Tibial artery (tissue), 4 donors: ENCODE measurements at places on chromosomes 2 and 18.

- no peak overlapping the region for H3K4me3 ChIP-seq
- peak; percentile 87 for DNase-seq
- H3K27ac ChIP-seq: peak overlapping the region; percentile 56
- no peaks in the 10 kb centered on the region for H3K27me3 ChIP-seq
- H3K36me3 ChIP-seq: no peaks in the 10 kb centered on the region
Observed at GRCh38 chr2:46490521-46491141, 11.3 kb downstream of the TMEM247 start.

GRCh38 chr2:184577743-184578142, 20.6 kb upstream of the ZNF804A start:
- H3K36me3 ChIP-seq: no peaks in the 10 kb centered on the region
- no peak overlapping the region for H3K27ac ChIP-seq
- no peak for DNase-seq
- H3K4me1 ChIP-seq: no peaks in the 10 kb centered on the region
- H3K27me3 ChIP-seq: no peaks in the 10 kb centered on the region

DNA sequence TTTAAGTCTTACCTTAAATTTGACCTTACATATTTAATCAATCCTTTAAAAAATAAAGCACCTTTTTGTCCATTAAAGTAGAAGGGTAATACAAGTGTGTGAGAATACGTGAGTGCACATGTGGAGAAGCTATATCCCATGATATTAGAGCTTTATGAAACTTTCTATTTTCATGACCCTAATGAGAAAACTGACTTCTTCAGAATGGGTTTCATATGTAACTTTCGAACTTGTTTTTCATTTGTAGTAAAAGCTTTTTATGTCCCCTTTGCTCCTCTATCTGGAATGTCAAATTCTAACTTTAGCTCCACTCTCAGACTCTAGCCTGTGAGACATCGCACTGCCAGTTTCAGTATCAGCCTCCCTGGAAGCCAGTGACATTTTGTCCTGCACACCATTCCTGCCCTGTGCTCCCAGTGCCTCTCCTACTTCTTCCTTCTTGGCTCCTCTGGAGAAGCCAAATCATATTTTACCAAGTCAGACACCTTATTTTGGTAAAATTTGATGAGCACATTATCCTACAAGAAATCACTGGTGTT, 42.0 kb downstream of the MAPRE2 start:
- no peaks in the 10 kb centered on the region for H3K27me3 ChIP-seq
- no peak for DNase-seq
- no peaks in the 10 kb centered on the region for H3K4me1 ChIP-seq
- H3K27ac ChIP-seq: peak overlapping the region; percentile 64

- H3K27ac ChIP-seq: no peak overlapping the region
- no peak overlapping the region for H3K4me3 ChIP-seq
- H3K27me3 ChIP-seq: no peaks in the 10 kb centered on the region
- no peaks in the 10 kb centered on the region for H3K36me3 ChIP-seq
- no peak for DNase-seq
- no peaks in the 10 kb centered on the region for H3K4me1 ChIP-seq
Observed at GRCh38 chr2:64922482-64923384, 66.5 kb upstream of the SLC1A4 start.

GRCh38 chr18:36354989-36355388, 57.5 kb downstream of the FHOD3 start:
- H3K27me3 ChIP-seq: no peaks in the 10 kb centered on the region
- DNase-seq: no peak
- H3K27ac ChIP-seq: no peak overlapping the region
- H3K4me1 ChIP-seq: peaks cover 32% of the 10 kb centered on the region
- no peak overlapping the region for H3K4me3 ChIP-seq

GRCh38 chr2:156339110-156339847, 6.8 kb upstream of the NR4A2 start:
- H3K4me3 ChIP-seq: no peak overlapping the region
- peaks cover 13% of the 10 kb centered on the region for H3K4me1 ChIP-seq
- no peaks in the 10 kb centered on the region for H3K27me3 ChIP-seq
- H3K27ac ChIP-seq: peak overlapping the region; percentile 100
- DNase-seq: no peak

DNA sequence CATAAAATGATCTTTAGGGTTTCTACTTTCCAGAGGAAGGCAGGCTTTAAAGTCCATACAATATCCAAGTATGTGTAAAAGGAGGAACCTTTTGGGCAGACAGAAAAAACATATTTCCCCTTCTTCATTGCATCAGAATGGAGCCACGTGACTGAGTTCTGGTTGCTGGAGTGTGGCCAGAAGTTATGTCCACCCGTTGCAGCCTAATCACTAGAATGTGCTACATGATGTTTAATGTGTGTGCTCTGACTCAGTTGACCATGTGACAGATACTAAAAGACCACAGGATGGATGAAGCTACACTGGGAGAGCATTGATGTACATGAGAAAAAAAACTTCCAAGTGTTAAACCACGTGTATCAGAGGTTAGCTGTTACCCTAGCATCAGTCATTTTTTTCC, 460.9 kb downstream of the RIT2 start:
- H3K27ac ChIP-seq: no peak overlapping the region
- no peaks in the 10 kb centered on the region for H3K36me3 ChIP-seq
- H3K27me3 ChIP-seq: no peaks in the 10 kb centered on the region
- H3K4me1 ChIP-seq: no peaks in the 10 kb centered on the region

- no peaks in the 10 kb centered on the region for H3K27me3 ChIP-seq
- H3K36me3 ChIP-seq: peaks cover 43% of the 10 kb centered on the region
- DNase-seq: no peak
- H3K4me3 ChIP-seq: no peak overlapping the region
- H3K4me1 ChIP-seq: no peaks in the 10 kb centered on the region
- no peak overlapping the region for H3K27ac ChIP-seq
Observed at GRCh38 chr2:30261695-30262211, 30.4 kb downstream of the LBH start.

DNA sequence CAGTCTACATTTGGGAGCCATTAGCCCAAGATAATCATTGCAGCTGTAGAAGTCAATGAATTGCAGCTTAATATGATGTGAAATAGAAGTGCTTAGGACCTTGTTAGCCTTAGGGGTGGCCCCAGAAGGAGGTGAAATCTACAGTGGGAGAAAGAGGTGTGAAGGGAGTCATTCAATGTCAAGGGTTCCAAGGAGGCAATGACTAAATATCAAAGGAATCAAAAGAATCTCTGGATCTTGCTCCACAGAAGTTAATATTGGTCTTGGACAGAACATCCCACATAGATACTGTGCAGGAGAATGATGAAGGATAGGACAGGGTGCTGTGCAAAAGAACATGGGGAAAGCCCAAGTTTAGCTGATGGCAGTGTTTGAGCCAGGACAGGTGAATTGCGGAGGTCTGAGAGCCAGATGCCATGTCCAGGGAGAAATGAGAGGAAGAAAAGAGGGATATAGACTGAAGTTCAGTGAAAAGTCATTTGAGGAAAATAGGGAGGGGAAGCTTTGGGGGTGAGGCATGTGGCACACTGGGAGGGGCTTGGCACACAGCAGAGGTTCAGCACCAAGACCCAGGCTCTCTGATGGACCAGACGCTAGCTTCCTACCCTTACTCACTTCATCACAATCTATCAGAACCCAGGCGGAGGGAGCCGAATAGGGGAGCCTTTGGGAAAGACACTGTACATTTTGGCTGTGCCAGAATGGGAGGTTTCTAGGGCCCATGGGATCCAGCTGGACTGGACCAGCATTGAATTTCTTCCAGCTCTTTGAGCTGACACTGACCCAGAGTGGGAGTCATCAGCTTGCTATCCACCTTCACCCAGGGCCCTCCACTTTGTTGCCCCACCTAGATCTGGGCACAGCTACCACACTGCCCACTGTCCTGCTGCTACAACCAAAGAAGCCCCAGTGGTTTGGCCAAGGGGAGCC, 2.2 kb downstream of the IL1F10 start:
- H3K4me3 ChIP-seq: no peak overlapping the region
- no peak overlapping the region for H3K27ac ChIP-seq
- H3K4me1 ChIP-seq: no peaks in the 10 kb centered on the region

DNA sequence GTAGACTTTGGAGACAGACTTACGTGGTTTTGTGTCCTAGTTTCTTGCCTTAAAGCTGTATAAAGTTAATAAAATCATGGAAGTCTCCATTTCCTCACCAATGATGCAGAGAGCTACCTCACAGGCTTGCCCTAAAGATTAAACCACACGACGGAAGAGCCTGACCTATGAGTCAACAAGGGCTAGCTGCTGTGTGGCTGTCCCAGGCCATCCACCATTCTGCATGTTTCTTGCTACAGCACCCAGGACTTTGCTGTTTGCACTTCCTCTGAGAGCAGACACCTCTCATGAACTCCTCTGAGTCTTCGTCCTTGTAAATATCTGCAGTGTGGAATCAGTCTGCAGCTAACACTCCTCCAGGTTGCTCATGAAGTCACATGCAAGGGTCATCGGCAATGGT, 160.0 kb upstream of the TRIB2 start:
- DNase-seq: no peak
- H3K4me3 ChIP-seq: no peak overlapping the region
- no peaks in the 10 kb centered on the region for H3K36me3 ChIP-seq
- no peak overlapping the region for H3K27ac ChIP-seq

DNA sequence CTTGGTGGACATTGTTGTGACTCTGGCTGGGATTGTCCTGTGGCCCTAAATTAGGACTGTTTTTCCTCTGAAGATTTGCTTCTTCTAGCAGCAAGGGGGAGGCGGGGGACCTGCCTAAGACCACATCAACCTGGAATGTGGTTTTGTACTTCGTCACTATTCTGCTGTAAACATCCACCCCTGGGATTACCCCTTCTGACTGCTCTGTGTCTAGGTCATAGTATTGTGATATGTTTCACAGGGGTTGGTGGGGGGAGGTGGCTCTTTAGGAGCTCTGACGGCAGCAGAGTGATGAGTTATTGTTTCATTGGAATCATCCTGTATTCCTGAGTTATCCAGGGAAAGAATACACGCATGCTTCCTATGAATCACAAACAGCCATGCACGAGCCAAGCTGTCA, 226.4 kb upstream of the MYT1L start:
- no peaks in the 10 kb centered on the region for H3K4me1 ChIP-seq
- no peaks in the 10 kb centered on the region for H3K27me3 ChIP-seq
- peak; percentile 19 for DNase-seq
- no peak overlapping the region for H3K27ac ChIP-seq
- H3K4me3 ChIP-seq: no peak overlapping the region
- H3K36me3 ChIP-seq: no peaks in the 10 kb centered on the region

GRCh38 chr2:130987519-130988425, 105.5 kb downstream of the FAM168B start:
- no peak overlapping the region for H3K4me3 ChIP-seq
- no peaks in the 10 kb centered on the region for H3K36me3 ChIP-seq
- no peak overlapping the region for H3K27ac ChIP-seq
- no peak for DNase-seq
- H3K27me3 ChIP-seq: no peaks in the 10 kb centered on the region
- H3K4me1 ChIP-seq: no peaks in the 10 kb centered on the region

DNA sequence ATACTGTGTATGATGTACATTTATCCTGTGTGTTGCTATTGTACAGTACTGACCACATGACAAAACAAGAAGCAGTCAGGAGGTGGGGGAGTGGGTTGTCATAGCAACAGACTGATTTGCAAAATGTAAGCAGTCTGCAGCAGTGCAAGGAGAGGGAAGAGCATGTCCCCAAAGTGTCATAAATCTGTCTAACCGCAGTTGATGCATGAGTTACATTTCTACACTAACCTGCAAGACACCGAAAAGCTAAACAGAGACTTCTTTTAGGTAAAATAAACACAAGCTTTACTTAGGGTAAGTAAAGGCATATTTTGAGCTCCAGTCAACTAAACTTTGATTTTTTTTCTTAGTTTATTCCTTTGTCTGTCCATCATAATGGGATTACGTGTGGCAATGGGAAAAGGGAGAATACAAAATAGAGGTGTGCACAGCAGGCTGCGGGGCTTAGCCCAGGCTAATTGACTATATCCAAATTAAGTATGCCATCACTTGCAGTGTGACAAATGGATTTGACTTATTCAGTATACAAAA, 134.5 kb downstream of the MEIS1 start:
- peaks cover 2% of the 10 kb centered on the region for H3K4me1 ChIP-seq
- peaks cover 25% of the 10 kb centered on the region for H3K36me3 ChIP-seq
- DNase-seq: no peak
- H3K4me3 ChIP-seq: no peak overlapping the region
- no peak overlapping the region for H3K27ac ChIP-seq

DNA sequence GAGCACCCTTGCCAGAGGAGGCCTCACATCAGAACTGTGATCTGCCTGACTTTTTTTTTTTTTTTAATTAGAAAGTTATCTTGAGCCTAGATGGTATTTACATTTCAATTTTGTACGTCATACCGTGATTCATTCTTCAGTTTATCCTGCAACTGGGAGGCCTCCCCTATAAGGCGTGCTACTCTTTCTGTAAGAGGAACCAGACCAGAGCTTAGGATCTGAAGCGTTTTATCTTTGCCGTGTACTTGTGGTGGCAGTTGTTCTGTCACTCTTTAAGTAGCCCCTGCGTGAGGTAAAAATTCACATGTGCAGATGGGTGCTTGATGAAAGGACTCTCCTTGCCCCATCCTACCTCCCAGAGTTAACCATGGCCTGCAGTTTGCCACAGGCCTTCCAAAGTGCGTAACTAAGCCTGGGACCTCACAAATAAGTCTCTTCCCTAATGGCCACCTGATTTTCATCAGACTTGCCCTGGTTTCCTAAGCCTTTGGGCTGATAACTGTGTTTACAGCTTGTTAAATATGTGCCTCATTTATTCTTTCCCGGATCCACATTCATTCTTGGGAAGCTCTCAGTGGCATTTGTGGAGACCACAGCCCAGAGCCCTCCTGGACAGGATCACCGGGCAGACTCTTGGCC, 96.0 kb downstream of the MTCL1 start:
- H3K4me1 ChIP-seq: no peaks in the 10 kb centered on the region
- no peak overlapping the region for H3K27ac ChIP-seq
- H3K36me3 ChIP-seq: no peaks in the 10 kb centered on the region
- no peak for DNase-seq
